ENCODE measurements at places on chromosomes 1 and 21. TPM values are rescaled to one million over a fixed set of nuclear protein-coding genes. Genes with fewer than 3 reads are reported as not detected.
A peak's percentile ranks its signal among the peaks of the same experiment; 100 is the strongest.

Gene TSPAN1
- total RNA-seq, result not detected

GRCh38 chr1:60974524-60975372 is 107.6 kb upstream of the NFIA start:
- H3K4me1 ChIP-seq, result no peaks in the 10 kb centered on the region
- no peaks in the 10 kb centered on the region for H3K36me3 ChIP-seq
- H3K27me3 ChIP-seq, result no peaks in the 10 kb centered on the region
- DNase-seq, result no peak
- H3K27ac ChIP-seq, result no peak overlapping the region

GRCh38 chr21:37668462-37669239 is 247.6 kb downstream of the KCNJ6 start:
- no peak overlapping the region for H3K4me3 ChIP-seq
- no peak overlapping the region for H3K27ac ChIP-seq
- no peaks in the 10 kb centered on the region for H3K4me1 ChIP-seq
- DNase-seq, result no peak

Gene TNNT2
- not detected for total RNA-seq

GRCh38 chr1:203986887-203987461 is 85.9 kb upstream of the SOX13 start:
- no peak for DNase-seq
- H3K27me3 ChIP-seq, result no peaks in the 10 kb centered on the region
- no peaks in the 10 kb centered on the region for H3K36me3 ChIP-seq
- H3K27ac ChIP-seq, result no peak overlapping the region
- H3K4me3 ChIP-seq, result no peak overlapping the region
- H3K4me1 ChIP-seq, result no peaks in the 10 kb centered on the region

- DNase-seq, result no peak
- H3K27ac ChIP-seq, result peak overlapping the region; percentile 14
- peak overlapping the region; percentile 97 for H3K4me3 ChIP-seq
Observed at GRCh38 chr1:113809670-113810602, 2.3 kb downstream of the RSBN1 start.

Gene MAGI3
- 6.5 TPM for total RNA-seq

GRCh38 chr1:203178821-203179666 is 3.4 kb upstream of the MYBPH start:
- no peak overlapping the region for H3K27ac ChIP-seq
- DNase-seq, result no peak
- H3K36me3 ChIP-seq, result no peaks in the 10 kb centered on the region
- H3K4me3 ChIP-seq, result no peak overlapping the region

All from CD4-positive, alpha-beta memory T cell (primary cell).